Stimulated activated CD4-positive, alpha-beta T cell treated with anti-CD3 and anti-CD28 coated beads, TNF-alpha, amount 100 ng/mL, for 4 hours (primary cell): ENCODE measurements at places on chromosomes 3 and 15.

- DNase-seq, result no peak
Measured at GRCh38 chr3:135075157-135075556, 280.1 kb downstream of the EPHB1 start.

DNA sequence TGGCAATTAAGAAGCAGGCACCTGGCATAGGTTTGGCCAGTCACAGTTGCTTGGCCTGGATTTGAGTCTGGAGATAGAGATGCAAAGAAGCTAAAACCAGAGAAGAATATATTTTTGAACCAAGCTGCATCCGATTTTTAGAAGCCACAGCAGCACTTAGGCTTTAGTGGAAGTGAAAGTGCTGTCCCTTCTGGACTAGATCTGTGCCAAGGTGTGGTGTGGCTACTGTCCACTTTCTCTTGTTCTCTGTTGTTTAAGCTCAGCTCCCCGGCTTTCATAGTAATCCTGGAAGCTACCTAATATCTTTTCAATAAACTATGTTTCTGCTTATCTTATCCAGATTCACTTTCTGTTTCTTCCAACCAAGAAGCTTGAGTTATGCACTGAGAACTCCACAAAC, 183.4 kb upstream of the THRB start:
- DNase-seq, result no peak

GRCh38 chr3:31661286-31661685, 128.6 kb downstream of the STT3B start:
- DNase-seq, result no peak

GRCh38 chr3:32706348-32707025, 21.5 kb downstream of the CNOT10 start:
- DNase-seq, result no peak

- no peak for DNase-seq
Measured at GRCh38 chr15:59536553-59536952, 75.0 kb upstream of the GCNT3 start.

GRCh38 chr3:12458901-12459300, 25.4 kb upstream of the TSEN2 start:
- DNase-seq, result no peak

- DNase-seq, result no peak
Measured at GRCh38 chr3:36832406-36832805, 68.1 kb upstream of the DCLK3 start.

DNA sequence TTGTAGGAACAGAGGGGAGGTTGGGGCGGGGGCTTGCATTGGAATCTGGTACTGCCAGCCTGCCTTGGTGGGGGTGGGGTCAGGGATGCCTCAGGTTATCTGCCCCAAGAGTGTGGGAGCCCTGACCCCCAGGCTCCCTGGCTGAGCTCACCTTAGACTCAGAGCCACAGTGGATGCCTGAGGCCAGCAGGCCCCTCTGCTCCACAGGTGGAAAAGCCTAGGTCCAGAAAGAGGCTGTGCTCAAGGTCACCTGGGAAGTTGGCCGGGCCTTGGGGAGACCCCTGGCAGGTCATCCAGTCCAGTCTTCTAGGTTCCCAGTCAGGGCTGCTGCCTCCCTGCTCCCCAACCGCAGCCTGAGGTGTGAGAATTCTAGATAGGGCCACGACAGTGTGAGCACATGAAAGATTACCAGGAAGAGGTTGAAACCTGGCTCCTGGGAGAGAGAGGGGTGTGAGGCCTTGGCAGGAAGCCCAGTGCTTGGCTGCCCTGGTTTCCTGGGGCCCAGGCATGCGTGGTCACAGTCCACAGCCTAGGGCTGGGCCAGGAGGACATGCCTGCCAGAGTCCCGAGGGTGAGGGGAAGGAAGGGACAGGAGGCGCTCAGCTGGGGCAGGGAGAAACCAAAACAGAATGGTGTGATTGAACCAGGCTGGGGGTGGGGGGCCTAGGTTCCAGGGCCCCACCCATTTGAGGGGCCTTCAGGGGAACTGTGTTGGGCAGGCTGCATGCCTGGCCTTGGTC, 4.9 kb downstream of the HDAC11 start:
- DNase-seq, result no peak

GRCh38 chr3:154829929-154830328, 250.2 kb upstream of the MME start:
- no peak for DNase-seq

GRCh38 chr3:134991003-134991402, 195.9 kb downstream of the EPHB1 start:
- no peak for DNase-seq

DNA sequence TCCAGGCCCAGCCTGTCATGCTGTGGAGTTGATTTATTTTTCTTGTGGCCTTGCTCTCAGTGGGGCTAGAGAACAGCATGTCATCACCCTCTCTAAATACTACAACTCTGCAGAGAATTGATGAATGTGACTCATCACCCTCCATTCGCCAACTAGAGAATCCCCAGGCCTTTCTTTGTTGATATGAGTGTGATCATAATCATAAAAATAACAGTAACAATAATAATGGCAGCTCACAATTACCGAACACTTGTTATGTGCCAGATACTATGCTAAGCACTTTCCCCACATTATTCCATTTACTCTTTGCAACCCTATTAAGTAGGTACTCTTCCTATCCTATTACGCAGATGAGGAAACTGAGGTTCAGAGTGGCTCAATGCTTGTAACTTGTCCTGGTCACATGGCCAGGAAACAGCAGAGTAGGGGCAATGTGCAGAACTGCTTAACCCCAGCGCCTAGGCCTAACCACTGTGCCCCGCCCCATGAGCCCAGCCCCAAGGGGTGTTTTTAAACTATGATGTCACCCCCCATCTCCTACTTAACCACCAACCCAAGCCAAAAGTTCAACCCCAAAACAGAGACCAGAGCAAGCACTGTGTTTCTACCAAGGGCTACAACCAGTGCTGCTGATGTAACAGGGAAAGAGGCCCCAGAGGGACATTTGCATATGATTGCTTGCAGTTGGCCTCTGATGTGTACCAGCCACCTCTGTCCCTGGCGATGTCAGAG, 104.5 kb downstream of the ADCY5 start:
- no peak for DNase-seq

- no peak for DNase-seq
Measured at GRCh38 chr15:99564221-99565048, 1.3 kb upstream of the MEF2A start.

DNA sequence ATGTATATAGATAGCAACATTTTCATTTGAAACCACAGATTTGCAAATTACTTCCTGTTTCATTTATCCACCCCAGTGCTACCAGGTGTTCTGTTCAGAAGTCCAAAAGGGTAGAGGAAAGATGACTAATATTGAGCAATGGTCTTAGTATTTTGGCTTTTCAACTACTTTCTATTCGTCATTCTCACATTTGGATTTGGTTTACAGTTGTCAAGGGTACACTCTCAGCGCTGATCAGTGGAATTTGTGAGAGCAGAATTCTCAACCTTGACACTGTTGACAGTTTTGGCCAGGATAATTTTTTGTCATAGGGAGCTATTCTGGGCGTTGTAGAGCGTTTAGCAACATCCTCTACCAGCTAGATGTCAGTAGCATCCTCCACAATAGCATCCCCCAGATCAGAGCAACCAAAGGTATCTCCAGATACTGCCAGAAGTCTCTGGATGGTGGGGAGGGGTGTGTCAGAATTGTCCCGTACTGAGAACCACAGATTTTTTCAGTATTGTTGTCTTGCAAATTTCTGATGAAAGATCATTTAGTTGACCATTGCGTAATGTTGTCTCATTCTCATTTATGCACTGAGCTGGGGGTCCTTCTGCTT, 4.2 kb downstream of the HMCES start:
- no peak for DNase-seq

DNA sequence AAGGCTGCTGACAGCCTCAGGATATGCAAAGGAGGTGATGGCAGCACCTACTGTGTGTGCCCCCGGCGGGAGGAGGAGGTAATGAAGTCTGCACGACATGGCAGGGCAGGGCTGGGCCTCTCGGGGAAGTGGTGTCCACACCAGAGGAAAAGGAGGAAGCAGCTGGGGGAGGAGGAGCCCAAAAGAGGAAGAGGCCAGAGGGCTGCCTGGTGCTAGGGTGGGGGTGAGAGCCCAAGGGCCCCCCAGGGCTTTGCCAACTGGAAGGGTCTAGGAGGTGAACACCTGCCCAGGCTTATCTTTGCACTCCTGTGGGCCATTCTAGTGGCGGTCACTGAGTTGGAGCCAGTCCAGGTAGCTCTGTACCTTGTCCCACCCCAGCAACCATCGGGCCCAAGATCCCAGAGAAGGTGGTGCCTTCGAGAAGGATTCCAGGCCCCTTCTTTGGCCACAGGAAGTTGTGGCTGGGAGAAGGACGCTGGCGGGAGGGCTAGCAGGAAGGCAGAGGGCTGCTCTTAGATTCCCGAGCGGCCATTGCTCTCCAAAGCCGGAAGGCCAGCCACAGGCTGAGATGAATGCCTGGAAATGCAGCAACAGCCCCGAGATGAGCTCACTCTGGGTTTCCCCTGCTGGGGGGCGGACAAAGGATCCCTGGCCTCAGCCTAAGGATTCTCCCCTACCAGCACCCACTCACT, 7.0 kb downstream of the GNAI2 start:
- DNase-seq, result no peak

DNA sequence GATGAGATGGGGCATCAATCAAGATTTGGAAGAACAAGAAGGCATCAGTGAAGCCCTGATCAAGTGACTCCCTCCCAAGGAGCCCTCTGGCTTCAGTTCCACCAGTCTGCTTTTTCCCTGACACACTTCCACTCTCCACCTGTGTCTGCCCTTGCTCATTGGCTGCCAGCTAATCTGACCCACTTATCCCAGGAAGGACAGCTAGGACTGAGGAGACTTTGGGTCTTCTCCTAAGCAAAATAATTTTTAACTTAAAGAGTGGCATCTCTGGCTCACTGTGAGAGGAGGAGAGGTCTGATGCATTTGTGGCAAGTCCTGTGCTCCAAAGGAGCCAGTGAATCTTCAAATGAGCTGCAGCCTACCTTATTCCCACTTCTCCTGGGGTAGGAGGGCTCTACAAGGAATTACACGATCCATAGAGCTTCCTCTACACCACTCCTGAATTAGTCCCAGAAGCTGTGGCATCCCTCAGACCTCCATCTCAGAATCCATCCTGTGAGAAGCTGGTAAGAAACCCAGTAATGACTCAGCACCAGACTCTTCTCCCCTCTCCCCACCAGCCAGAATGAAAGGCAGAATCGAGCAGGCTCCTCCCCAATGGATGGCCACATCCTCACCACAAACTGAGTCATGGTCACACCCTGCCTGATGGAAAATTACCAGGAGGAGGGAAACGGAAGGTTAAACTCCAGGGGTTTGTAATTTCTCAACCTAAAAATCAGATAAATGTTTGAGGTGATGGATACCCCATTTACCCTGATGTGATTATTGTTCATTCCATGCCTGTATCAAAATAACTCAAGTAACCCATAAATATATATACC, 6.3 kb upstream of the PKM start:
- peak; percentile 36 for DNase-seq

DNA sequence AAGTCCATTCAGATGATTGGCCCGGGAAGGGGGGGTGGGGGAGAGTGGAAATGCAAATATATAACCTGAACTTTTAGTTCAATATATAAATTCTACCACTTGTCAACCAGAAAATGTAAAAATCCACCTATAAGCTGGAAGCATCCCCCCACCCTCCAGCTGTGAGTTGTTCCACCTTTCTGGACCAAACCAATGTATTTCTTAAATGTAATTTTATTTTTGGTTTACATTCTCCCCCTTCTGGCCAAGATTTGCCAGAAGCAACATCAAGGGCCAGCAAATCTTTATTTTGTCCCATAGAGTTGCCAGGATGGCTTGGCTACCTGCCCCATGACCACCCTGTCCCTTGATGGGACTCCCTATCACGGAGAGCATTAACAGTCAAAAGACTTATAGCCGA, 545.7 kb downstream of the TBL1XR1 start:
- DNase-seq, result no peak

DNA sequence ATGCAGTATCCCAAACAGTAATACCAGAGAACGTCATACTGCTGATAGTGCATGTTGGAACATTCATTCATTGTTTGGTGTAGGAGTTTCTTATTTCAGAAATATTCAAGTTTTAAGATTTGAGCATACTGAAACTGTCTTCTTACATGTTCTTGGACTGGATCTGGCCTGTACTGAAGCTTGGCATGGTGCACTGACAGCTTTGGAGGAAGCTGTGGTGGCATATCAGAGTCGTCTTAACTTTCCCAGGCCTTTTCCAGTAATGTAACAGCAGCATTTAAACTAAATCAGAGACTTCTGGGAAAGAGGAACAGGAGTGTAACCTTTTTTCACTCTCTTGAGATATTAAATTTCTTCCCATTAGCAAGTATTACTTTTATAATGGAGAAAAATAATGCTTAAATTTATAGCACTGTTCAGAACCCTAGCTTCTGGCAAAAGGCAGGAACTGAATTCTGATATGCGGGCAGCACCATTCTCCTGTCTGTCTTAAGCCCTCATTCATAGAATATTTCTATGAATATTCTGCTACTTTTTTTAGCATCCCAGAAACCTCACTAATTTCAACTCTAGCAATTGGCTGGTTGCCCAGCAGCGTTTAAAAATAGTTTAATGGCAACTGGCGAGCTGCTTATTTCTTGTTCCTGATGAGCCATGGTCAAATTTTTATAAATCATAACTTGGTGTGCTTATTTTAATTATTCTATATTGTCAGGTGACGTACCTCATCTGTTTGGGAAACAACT, 31.1 kb downstream of the DNAJC13 start:
- no peak for DNase-seq

DNA sequence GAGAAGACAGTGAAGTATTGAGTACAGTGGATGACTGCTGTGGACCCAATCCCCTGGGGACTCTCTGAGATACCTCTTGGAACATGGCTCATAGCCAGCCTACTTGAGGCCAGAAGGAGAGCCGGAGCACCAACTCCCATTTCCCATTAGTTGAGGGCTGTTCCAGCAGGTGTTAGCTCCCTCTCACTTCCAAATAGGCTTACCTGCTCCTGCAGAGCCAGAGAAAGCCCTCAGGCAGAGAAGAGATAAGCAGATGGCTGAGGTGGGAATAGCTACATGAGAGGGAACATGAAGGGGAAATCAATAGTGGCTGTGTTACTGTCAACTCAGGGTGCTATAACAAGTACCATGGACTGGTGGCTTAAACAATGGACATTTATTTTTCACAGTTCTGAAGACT, 4.6 kb upstream of the CCK start:
- no peak for DNase-seq

- no peak for DNase-seq
Measured at GRCh38 chr15:54307926-54308325, 329.7 kb downstream of the UNC13C start.

DNA sequence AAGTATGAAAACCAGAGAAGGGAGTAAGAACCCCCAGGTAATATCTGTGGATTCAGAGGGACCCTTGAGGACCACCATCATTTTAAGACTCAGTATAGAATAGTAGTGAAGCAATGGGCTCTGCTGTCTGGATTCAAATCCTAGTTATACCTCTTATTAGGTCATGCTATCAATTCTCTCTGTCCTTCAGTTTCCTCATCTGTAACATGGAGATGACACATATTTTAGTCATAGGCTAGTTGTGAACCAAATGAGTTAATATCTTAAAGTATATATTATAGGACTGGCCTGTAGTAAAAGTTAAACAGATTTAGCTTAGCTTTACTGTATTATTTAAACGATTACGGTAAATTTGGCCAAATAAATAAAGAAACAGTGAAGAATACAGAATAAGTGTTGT, 177.3 kb upstream of the GOLIM4 start:
- DNase-seq, result no peak
